ENCODE measurements at places on chromosomes 3 and 15. TPM values are rescaled to one million over a fixed set of nuclear protein-coding genes. Genes with fewer than 3 reads are reported as not detected.

The ROPN1B gene
- polyA plus RNA-seq: not detected

The SAXO2 gene
- 2.1 TPM for polyA plus RNA-seq

The P4HTM gene
- polyA plus RNA-seq: 20.3 TPM

The PATL2 gene
- 7.2 TPM for polyA plus RNA-seq

The C3orf22 gene
- polyA plus RNA-seq: not detected

The PRTG gene
- not detected for polyA plus RNA-seq

The LOXL1 gene
- polyA plus RNA-seq: 1.3 TPM

The SLC6A11 gene
- not detected for polyA plus RNA-seq

GRCh38 chr3:46489875-46490274 lies 7.9 kb upstream of the RTP3 start:
- no peak for DNase-seq
- no peaks in the 10 kb centered on the region for H3K27me3 ChIP-seq
- no peak overlapping the region for H3K27ac ChIP-seq

DNA sequence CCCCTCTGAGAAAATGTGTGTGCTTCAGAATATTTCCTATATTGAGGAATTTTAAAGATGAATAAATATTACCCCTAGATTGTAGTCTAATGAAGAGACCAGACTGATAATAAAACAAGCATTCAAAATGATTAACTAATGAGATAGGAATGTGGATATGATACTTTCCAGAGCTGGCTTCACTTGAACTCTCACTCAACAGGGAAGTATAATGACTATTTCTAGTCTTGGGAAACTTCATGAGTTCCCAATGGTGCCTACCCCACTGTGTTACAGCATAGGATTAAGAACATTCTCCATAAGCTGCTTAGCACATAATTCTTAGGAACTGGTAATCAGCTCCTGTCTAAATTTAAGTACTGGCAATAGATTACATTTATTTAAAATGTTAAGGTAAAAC lies 261.5 kb upstream of the ZNF385D start:
- DNase-seq: no peak
- no peaks in the 10 kb centered on the region for H3K4me1 ChIP-seq
- H3K36me3 ChIP-seq: no peaks in the 10 kb centered on the region
- no peak overlapping the region for H3K27ac ChIP-seq
- no peak overlapping the region for H3K4me3 ChIP-seq

DNA sequence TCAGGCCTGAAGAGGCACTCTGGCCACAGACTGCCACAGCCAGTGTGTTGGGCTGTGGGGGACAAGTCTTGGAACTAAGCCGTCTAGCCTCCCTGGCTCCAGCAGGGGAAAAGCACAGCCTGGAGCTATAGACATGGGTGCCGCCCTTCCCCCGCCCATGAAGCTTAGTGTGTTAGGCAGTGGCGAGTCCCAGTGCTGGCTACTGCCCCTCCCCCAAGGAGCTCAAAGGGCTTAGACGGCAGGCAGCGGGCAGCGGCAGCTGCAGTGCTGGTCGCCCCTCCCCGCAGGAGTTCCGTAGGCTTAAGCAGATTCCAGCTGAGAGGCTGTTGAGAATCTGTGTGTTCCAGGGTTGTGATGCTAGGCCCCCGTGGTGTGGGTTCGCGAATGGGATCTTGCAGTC lies 135.8 kb upstream of the RORA start:
- peaks cover 29% of the 10 kb centered on the region for H3K36me3 ChIP-seq
- no peaks in the 10 kb centered on the region for H3K4me1 ChIP-seq
- H3K4me3 ChIP-seq: no peak overlapping the region
- DNase-seq: no peak
- no peak overlapping the region for H3K27ac ChIP-seq

DNA sequence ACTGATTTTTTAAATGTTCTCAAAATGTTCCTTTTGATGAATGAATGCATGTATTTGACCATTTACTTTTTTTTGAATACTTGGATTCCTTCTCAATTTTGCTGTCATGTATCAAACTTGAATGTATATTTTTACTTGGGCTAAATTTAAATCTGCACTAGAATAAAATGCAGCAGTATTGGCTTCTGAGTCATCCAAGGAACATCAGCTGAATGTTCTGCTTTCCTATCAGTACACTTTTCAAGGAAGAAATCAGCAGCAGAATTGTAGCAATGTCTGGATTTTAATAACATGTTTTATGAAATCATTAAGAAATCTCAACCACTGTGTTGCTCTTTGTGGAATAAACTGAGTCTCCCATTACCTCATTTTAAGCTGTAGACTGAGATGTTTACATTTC lies 57.0 kb upstream of the COL6A6 start:
- H3K27me3 ChIP-seq: peaks cover 12% of the 10 kb centered on the region
- H3K36me3 ChIP-seq: no peaks in the 10 kb centered on the region
- no peak overlapping the region for H3K27ac ChIP-seq
- DNase-seq: no peak
- H3K4me3 ChIP-seq: no peak overlapping the region

DNA sequence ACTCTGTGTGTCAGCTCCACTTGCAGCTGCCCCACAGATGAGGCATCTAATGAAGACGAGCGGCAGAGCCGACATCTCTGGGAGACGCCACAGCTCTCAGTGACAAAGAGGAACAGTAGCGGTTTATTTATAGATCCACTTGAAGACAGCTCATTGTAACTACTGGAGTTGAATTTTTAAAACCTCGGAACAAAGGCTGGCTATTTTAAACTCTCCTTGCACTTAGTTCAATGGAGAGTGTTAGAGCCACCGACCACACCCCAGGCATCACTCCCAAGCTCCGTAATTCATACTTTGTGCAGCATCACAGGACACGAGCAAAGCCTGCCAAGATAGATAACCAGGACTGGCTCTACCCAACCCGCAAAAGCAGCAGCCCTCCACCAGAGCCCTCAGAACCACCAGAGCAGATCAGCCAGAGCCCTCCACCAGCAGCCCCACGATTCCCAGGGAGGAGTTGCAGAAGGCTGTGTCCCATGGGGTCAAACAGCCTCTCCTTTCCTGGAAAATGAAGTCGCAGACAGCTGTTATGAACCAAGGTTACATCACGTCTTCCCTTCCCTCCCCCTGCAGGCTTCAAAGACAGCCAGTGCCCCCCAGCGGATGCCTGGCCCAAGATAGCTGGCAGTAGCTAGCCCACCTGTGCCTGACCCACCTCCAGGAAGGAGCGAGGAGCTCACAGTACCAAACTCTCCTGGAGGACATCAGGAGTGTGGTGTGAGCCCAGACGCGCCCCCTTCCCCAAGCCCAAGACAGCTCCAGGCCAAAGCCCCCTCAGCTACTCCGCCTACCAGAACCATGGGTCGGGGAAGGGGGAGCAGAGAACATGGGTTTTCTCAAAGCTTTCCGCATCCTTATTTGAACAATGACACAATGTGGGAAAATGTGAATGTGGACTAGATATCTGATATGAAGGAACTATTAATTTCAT lies 45.7 kb downstream of the POC1A start:
- no peaks in the 10 kb centered on the region for H3K27me3 ChIP-seq
- no peak overlapping the region for H3K4me3 ChIP-seq
- DNase-seq: no peak
- H3K36me3 ChIP-seq: no peaks in the 10 kb centered on the region
- H3K27ac ChIP-seq: no peak overlapping the region

- DNase-seq: no peak
- H3K27me3 ChIP-seq: no peaks in the 10 kb centered on the region
- peaks cover 26% of the 10 kb centered on the region for H3K4me1 ChIP-seq
- H3K36me3 ChIP-seq: peaks cover 52% of the 10 kb centered on the region
- H3K4me3 ChIP-seq: no peak overlapping the region
Observed at GRCh38 chr3:113548501-113548900, 16.1 kb downstream of the SIDT1 start.

- no peaks in the 10 kb centered on the region for H3K4me1 ChIP-seq
- no peak overlapping the region for H3K4me3 ChIP-seq
- DNase-seq: no peak
- H3K36me3 ChIP-seq: no peaks in the 10 kb centered on the region
- no peak overlapping the region for H3K27ac ChIP-seq
- no peaks in the 10 kb centered on the region for H3K27me3 ChIP-seq
Observed at GRCh38 chr3:78825118-78825857, 942.5 kb downstream of the ROBO1 start.

DNA sequence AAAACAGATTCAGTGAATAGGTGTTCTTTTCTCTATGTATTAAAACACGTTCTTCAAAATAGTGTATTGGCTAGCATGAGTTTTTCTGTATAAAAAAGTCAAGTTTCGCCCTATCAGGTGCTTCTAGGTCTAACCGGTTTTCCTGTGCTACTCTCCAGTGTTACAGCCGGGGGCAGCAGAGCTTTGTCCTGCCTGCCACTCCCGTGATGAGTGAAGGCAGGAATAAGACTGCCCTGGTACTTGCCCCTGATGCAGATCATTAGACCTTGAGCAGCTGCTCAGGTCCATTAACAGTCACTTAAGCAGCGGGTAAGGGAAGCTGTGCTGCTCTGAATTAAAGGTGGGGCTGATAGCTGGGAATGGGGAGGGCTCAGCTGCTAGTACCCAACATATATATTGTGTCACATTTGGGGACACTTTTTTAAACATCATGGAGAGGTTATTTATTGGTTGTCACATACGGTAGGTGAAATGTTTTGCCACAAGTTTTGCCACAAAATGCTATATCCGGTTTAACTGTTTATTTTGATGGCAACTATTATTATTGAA lies 1.3 kb upstream of the UNC13C start:
- DNase-seq: no peak
- peaks cover 5% of the 10 kb centered on the region for H3K4me1 ChIP-seq
- H3K36me3 ChIP-seq: no peaks in the 10 kb centered on the region
- H3K27me3 ChIP-seq: peaks cover 23% of the 10 kb centered on the region
- no peak overlapping the region for H3K27ac ChIP-seq
- H3K4me3 ChIP-seq: no peak overlapping the region

GRCh38 chr3:123781571-123782275 lies 102.4 kb downstream of the MYLK start:
- no peaks in the 10 kb centered on the region for H3K36me3 ChIP-seq
- no peaks in the 10 kb centered on the region for H3K4me1 ChIP-seq
- peaks cover 10% of the 10 kb centered on the region for H3K27me3 ChIP-seq
- no peak overlapping the region for H3K27ac ChIP-seq
- H3K4me3 ChIP-seq: no peak overlapping the region
- DNase-seq: no peak

- no peaks in the 10 kb centered on the region for H3K27me3 ChIP-seq
- H3K4me3 ChIP-seq: no peak overlapping the region
- no peak for DNase-seq
- no peak overlapping the region for H3K27ac ChIP-seq
Observed at GRCh38 chr15:51849860-51850259, 20.4 kb downstream of the TMOD3 start.

DNA sequence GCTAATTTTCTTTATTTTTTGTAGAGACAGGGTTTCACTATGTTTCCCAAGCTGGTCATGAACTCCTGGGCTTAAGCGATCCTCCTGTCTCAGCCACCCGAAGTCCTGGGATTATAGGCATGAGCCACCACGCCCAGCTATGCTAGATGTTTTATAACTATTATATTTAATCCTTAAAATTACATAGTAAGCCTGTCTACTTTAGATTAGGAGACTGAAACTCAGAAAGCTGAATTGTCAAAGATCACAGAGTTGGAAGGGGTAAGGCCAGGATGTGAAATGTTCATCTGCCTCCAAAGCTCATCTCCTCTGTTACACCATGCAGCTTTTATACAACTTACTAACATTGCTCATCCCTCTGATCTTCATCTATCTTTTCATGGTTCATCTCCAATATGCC lies 89.8 kb downstream of the MAP2K5 start:
- no peaks in the 10 kb centered on the region for H3K27me3 ChIP-seq
- H3K4me1 ChIP-seq: no peaks in the 10 kb centered on the region
- H3K4me3 ChIP-seq: no peak overlapping the region
- no peak for DNase-seq
- H3K36me3 ChIP-seq: peaks cover 47% of the 10 kb centered on the region

GRCh38 chr3:120436523-120437050 lies 14.2 kb downstream of the FSTL1 start:
- peaks cover 11% of the 10 kb centered on the region for H3K27me3 ChIP-seq
- no peaks in the 10 kb centered on the region for H3K4me1 ChIP-seq
- no peak for DNase-seq
- no peaks in the 10 kb centered on the region for H3K36me3 ChIP-seq

DNA sequence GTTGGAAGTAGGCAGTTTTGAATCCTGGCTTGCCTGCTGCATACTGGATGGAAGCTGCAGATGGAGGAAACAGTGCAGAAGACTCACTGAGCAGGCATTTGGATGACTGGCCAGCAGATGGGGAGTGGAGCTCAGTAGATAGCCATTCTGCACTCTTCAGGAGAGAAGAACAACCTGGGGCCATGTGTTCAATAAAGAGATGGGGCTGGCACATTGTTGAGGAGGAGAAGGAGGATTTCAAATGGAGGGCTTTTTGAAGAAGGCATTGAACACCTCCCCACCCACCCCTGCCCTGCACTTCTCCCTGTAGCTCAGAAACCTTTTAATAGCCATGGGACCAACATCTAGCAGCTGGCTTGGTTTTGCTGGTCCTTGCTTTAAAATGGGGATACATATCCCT lies 109.8 kb downstream of the CACNA1D start:
- H3K36me3 ChIP-seq: no peaks in the 10 kb centered on the region
- H3K4me1 ChIP-seq: no peaks in the 10 kb centered on the region
- H3K27me3 ChIP-seq: no peaks in the 10 kb centered on the region
- no peak for DNase-seq

DNA sequence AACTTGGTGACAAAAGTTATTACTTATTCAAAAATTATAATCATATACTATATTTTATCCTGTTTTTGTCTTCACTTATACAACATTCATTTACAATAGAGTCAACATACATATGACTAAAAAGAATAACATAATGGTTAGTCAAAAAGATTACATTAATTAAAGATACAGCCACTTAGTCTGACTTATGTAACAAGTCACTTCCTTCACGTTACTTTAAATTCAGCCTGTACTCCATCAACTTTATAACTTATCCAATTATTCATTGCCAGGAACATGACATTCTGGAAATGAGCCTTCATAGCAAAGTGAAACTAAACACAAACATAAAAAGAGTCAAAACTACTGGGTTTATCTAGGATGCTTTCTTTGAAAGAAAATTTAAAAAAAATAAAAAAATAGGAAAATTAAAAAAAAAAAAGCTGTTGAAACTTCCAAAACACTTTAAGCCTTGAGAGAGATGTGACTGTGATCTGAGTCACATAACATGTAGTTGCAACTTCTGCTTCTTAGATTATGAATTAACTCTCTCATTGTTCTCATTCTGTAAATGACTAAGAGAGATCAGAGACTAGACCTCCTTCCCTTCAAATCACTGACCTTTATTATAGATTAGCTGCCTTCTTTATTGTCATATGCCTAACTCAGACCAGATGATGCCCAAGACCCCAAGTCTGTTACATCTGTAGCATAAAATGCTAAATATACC lies 107.8 kb downstream of the MYRIP start:
- H3K27me3 ChIP-seq: no peaks in the 10 kb centered on the region
- DNase-seq: no peak
- no peak overlapping the region for H3K4me3 ChIP-seq
- H3K27ac ChIP-seq: no peak overlapping the region

DNA sequence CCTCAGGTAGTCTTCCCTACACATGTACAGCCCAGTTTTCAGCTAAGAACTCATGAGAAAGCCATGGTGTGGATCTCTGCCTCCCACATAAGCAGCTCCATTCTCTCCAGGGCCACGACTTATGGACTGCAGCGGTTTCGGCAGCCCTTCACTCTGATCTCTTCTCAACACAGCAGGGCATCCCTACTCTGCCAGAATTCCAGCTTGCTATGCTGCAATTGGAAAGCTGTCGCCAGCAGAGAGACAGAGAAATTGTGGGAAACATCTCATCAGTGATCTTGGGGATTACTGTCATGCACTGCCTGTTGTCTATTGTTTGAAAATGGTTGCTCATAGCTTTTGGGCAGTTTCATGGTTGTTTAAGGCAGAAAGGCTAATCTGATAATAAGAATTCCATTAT lies 11.9 kb upstream of the BLM start:
- no peak overlapping the region for H3K27ac ChIP-seq
- no peaks in the 10 kb centered on the region for H3K4me1 ChIP-seq
- no peak overlapping the region for H3K4me3 ChIP-seq
- H3K36me3 ChIP-seq: no peaks in the 10 kb centered on the region
